ENCODE measurements at places on chromosomes 2 and 18. TPM values are rescaled to one million over a fixed set of nuclear protein-coding genes. Genes with fewer than 3 reads are reported as not detected.
A peak's percentile ranks its signal among the peaks of the same experiment; 100 is the strongest.

DNA sequence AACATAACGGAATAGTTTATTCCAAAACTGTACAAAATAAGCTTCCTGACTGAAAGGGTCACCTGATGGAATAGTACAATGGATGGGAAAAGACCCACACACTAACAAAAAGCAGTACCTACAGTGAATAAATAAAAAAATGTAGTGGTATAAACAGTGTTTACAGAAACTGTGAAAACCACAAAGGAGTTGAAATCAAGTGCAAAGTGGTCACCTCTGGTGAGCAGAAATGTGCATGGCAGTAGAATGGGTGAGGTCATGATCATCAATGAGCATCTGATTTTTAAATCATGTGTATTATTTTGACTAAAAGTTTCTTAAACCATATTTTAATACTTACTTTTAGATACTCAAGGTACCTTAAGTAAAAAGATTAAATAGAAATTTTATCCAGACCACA is 11.4 kb downstream of the WDSUB1 start:
- no peaks in the 10 kb centered on the region for H3K27me3 ChIP-seq
- DNase-seq: no peak
- H3K4me1 ChIP-seq: no peaks in the 10 kb centered on the region
- no peak overlapping the region for H3K27ac ChIP-seq
- 0 out of 2 replicates have a peak, but pooled peaks cover 5% of the 10 kb centered on the region for H3K36me3 ChIP-seq

- H3K4me3 ChIP-seq: no peak overlapping the region
- H3K36me3 ChIP-seq: no peaks in the 10 kb centered on the region
- no peak for DNase-seq
- no peak overlapping the region for H3K27ac ChIP-seq
- no peaks in the 10 kb centered on the region for H3K27me3 ChIP-seq
- H3K4me1 ChIP-seq: peaks cover 9% of the 10 kb centered on the region
Measured at GRCh38 chr2:19916385-19916950, 14.7 kb upstream of the TTC32 start.

Gene DPYSL5
- polyA plus RNA-seq: not detected

DNA sequence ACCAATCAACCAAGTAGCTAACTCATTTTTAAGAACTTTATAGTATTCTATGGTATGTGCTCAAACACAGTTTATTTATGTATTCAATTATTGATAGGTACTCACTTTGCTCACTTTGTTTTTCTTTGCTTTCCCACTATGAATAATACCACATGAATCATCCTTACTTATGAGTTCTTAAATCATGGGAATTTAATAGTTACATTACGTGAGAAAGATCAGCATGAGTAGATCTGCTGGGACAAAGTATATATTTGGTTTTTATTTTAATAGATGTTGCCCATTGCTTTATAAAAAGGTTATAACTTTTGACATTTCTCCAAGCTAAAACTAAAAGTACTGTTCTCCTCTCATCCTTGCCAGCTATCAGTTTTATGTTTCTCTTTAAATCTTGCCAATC is 390.7 kb downstream of the LRATD1 start:
- no peak for DNase-seq
- no peak overlapping the region for H3K27ac ChIP-seq
- H3K36me3 ChIP-seq: no peaks in the 10 kb centered on the region
- no peak overlapping the region for H3K4me3 ChIP-seq
- no peaks in the 10 kb centered on the region for H3K27me3 ChIP-seq
- H3K4me1 ChIP-seq: no peaks in the 10 kb centered on the region

Gene SCYGR6
- not detected for polyA plus RNA-seq

- no peaks in the 10 kb centered on the region for H3K27me3 ChIP-seq
- H3K36me3 ChIP-seq: no peaks in the 10 kb centered on the region
- DNase-seq: no peak
- H3K27ac ChIP-seq: no peak overlapping the region
Measured at GRCh38 chr2:229087843-229088516, 183.1 kb downstream of the PID1 start.

DNA sequence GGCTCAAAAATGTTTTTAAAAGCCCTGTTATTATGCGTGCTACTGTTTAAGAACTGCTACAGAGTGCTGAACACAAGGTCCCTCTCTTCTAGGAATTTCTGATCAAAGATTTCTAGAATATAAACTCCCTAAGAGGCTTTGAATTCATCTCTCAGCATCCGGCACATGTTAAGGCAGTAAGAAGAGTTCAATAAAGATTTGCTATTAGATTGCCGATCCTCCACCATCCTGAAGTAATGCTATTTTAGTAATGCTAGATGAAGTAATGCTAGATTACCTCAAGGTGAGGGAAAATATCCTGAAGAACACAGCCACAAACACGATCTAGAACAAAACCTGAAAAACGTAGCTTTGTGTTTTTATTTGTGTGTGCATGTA is 949 bp upstream of the MYL12B start:
- H3K36me3 ChIP-seq: peaks cover 37% of the 10 kb centered on the region
- no peaks in the 10 kb centered on the region for H3K27me3 ChIP-seq

- H3K36me3 ChIP-seq: no peaks in the 10 kb centered on the region
- no peaks in the 10 kb centered on the region for H3K27me3 ChIP-seq
- H3K4me1 ChIP-seq: peaks cover 21% of the 10 kb centered on the region
- peak; percentile 52 for DNase-seq
- H3K27ac ChIP-seq: no peak overlapping the region
- no peak overlapping the region for H3K4me3 ChIP-seq
Measured at GRCh38 chr2:102235491-102235890, 48.7 kb downstream of the IL1RL2 start.

- H3K4me3 ChIP-seq: no peak overlapping the region
- DNase-seq: peak; percentile 24
- no peaks in the 10 kb centered on the region for H3K27me3 ChIP-seq
Measured at GRCh38 chr18:49861659-49862058, 48.3 kb upstream of the ACAA2 start.

Gene WNT10A
- not detected for polyA plus RNA-seq

GRCh38 chr18:27723168-27723567 is 453.8 kb downstream of the CDH2 start:
- H3K27me3 ChIP-seq: peaks cover 35% of the 10 kb centered on the region
- no peaks in the 10 kb centered on the region for H3K4me1 ChIP-seq
- peak; percentile 17 for DNase-seq
- no peaks in the 10 kb centered on the region for H3K36me3 ChIP-seq
- no peak overlapping the region for H3K27ac ChIP-seq
- H3K4me3 ChIP-seq: no peak overlapping the region

- no peak for DNase-seq
- H3K27ac ChIP-seq: no peak overlapping the region
- H3K27me3 ChIP-seq: no peaks in the 10 kb centered on the region
- H3K4me3 ChIP-seq: no peak overlapping the region
- H3K4me1 ChIP-seq: no peaks in the 10 kb centered on the region
- H3K36me3 ChIP-seq: no peaks in the 10 kb centered on the region
Measured at GRCh38 chr2:197276156-197276555, 34.4 kb downstream of the ANKRD44 start.

Gene NAT8
- polyA plus RNA-seq: not detected

DNA sequence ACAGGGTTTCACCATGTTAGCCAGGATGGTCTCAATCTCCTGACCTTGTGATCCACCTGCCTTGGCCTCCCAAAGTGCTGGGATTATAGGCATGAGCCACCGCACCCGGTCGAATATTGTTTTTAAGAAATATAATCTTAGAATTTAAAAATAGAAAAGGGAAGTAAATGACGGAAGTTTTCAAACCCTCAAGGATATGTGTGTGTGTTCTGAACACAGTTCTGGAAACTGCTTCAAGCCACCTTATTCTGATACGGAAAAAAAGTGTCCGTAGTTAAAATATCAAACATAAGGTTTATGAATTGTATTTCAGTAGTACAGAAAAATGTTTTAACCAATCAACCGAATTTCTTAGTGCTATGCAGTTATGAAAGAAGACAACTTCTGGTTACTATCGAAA is 115.9 kb downstream of the UPP2 start:
- no peaks in the 10 kb centered on the region for H3K36me3 ChIP-seq
- DNase-seq: no peak
- no peaks in the 10 kb centered on the region for H3K4me1 ChIP-seq
- no peak overlapping the region for H3K27ac ChIP-seq
- no peaks in the 10 kb centered on the region for H3K27me3 ChIP-seq
- no peak overlapping the region for H3K4me3 ChIP-seq

Gene OTOS
- not detected for polyA plus RNA-seq

- H3K36me3 ChIP-seq: no peaks in the 10 kb centered on the region
- H3K27me3 ChIP-seq: no peaks in the 10 kb centered on the region
- no peak for DNase-seq
- H3K4me1 ChIP-seq: no peaks in the 10 kb centered on the region
- H3K27ac ChIP-seq: no peak overlapping the region
- H3K4me3 ChIP-seq: no peak overlapping the region
Measured at GRCh38 chr2:2938481-2938880, 439.1 kb downstream of the EIPR1 start.

DNA sequence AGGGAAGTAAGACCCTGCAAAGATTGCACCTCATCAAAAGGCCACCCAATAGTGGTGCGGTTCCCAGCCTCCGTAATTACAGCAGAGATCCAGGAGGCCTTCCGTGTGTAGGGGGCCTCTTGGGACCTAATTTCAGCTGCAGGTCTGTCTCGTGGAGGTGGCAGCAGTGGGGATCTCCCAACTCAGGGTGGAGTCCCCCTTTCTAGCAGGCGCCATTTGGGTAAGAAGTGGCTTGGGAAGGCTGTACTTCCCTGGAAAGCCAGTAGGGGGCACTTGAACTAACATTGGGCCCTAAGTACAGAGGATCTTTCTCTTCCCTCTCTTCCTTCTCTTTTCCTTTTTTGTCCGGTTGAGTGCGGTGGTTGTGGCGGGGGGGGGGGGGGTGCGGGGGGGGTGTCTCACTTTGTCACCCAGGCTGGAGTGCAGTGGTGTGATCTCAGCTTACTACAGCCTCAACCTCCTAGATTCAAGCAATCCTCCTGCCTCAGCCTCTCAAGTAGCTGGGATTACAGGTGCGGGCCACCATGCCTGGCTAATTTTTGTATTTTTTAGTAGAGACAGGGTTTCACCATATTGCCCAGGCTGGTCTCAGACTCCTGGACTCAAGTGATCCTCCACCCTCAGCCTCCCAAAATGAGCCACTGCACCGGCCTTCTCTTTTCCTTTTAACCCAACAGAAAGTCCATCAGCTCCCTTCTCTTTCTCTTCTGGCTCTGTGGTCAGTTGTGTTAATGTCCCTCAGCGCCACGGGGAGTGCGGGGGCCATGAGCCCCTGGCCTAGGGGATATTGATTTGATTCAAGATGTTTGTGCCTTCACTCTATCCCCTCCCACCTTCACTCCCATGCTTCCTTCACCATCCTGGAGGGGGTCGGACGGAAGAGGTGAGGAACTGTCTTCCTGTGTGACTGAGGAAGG is 32.0 kb downstream of the CENPO start:
- no peak overlapping the region for H3K27ac ChIP-seq
- H3K27me3 ChIP-seq: no peaks in the 10 kb centered on the region
- H3K36me3 ChIP-seq: no peaks in the 10 kb centered on the region
- no peak overlapping the region for H3K4me3 ChIP-seq
